ENCODE measurements at places on chromosomes 5 and 9. TPM values are rescaled to one million over a fixed set of nuclear protein-coding genes. Genes with fewer than 3 reads are reported as not detected.

The PRDM12 gene
- not detected for polyA plus RNA-seq

The HSD17B3 gene
- polyA plus RNA-seq, result 0.52 TPM

The TRPM3 gene
- 2.1 TPM for polyA plus RNA-seq

The MEIKIN gene
- polyA plus RNA-seq, result not detected

The ANKRD34B gene
- 0.03 TPM for polyA plus RNA-seq

The SPINK6 gene
- not detected for polyA plus RNA-seq

The C5orf63 gene
- 15.3 TPM for polyA plus RNA-seq

The SARDH gene
- polyA plus RNA-seq, result 13.4 TPM

The ESM1 gene
- polyA plus RNA-seq, result 4.5 TPM

The C5orf58 gene
- 0.37 TPM for polyA plus RNA-seq

The PCDHGA10 gene
- 5.4 TPM for polyA plus RNA-seq

The HAVCR1 gene
- polyA plus RNA-seq, result 0.76 TPM

The SH3TC2 gene
- polyA plus RNA-seq, result 1.9 TPM

The WHRN gene
- 17.3 TPM for polyA plus RNA-seq

The PCDHA1 gene
- 0.14 TPM for polyA plus RNA-seq

The EGFLAM gene
- 7.3 TPM for polyA plus RNA-seq

Measured in left lung (tissue), 14 donors.